KBM-7 (cell line): ENCODE measurements at places on chromosomes 2 and 18.
A peak's percentile ranks its signal among the peaks of the same experiment; 100 is the strongest.

DNA sequence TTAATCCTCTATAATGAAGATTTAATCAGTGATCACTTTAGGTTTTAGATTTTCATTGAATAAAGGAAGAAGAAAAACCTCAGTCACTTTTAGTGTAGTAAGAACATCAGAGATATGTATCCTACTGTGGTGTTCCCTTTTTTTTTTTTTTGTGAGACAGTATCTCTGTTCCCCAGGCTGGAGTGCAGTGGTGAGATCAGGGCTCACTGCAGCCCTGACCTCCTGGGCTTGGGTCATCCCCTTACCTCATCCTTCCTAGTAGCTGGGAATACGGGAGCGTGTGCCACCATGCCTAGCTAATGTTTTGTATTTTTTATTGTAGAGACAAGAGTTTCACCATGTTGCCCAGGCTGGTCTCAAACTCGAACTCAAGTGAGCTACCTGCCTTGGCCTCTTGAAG is 5.1 kb downstream of the SLC39A10 start:
- DNase-seq, result peak; percentile 75

DNA sequence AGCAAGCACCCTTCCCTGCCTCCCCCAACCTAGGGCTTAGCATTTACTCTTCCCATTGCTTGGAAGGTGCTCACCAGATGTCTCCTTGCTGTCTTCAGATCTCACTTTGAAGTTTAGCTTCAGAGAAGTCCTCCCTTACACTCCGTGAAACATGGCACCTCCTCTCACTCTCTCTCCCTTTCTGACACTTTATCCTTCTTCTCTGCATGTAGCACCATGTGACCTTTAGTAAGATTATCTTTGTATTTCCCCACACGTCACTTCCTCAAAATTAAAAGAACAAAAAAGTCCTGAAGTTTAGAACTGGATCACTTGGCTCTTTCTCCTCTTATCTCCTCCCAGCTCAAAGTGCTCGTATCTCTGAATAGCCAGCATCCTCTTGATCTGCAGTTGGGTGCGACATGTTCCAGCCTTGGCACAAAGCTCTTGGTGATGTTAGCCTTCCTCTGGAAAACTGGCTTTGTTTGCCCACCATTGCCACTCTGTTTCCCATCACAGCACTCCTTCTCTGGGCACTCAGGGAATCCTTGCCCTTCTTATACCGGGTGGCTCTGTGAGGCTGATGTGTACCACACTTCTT is 40.6 kb upstream of the EPAS1 start:
- peak; percentile 12 for DNase-seq

DNA sequence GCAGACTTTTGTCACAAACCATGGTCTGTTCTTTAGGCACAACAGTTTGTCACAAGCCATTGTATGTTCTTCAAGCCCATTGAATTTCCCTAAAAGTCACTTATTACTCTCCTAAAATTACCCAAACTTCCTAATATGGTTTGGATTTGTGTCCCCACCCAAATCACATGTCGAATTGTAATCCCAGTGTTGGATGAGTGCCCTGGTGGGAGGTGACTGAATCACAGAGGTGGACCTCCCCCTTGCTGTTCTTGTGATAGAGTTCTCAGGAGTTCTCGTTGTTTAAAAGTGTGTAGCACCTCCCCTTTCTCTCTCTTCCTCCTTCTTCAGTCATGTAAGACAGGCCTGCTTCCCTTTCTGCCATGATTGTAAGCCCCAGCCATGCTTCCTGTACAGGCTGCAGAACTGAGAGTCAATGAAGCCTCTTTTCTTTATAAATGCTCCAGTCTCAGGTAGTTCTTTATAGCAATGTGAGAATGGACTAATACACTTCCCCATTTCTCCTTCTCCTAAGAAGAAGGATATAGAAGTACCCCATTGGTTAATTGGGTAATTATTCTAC is 11.2 kb upstream of the GYPC start:
- peak; percentile 50 for DNase-seq

- DNase-seq, result no peak
Observed at GRCh38 chr2:65311049-65311448, 83.4 kb downstream of the ACTR2 start.

- no peak for DNase-seq
Observed at GRCh38 chr2:61784643-61785042, 69.2 kb downstream of the FAM161A start.
